ENCODE measurements at places on chromosomes 2 and 18.

DNA sequence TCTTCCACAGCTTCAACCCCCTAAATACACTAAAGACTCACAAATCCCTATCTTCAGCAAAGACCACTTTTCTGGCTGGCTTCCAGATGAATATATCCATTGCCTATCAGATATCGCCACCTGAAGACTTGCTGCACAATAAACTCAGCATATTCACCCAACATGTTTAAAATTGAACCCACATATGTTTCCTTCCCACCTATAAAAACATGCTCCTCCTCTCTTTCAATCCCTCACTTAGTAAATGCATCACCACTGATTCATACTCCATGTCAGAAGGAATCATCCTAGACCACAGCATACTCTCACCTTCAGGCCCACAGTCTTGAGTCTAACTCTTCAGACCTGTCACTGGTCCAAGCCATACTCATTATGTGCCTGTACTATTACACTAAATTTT is 5.3 kb downstream of the SPC25 start:
- DNase-seq, result no peak

GRCh38 chr18:43805646-43806194 is 528.4 kb upstream of the SYT4 start:
- DNase-seq, result no peak

GRCh38 chr2:20516646-20517341 is 69.9 kb downstream of the RHOB start:
- DNase-seq, result no peak

DNA sequence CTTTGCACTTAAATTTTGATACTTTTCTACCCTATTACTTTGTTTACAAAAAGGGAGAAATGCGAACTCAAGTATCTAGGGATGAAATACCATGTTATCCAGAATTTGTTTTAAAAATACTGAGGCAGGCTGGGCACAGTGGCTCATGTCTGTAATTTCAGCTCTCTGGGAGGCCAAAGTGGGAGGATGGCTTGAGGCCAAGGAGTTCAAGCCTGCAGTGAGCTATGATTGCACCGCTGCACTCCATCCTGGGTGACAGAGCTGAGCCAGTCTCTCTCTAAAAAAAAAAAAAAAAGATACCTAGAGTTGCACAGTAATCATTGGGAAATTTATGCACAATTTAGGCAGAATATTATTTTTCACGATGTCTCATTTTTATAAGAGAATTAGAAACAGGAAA is 12.4 kb upstream of the VAPA start:
- DNase-seq, result no peak

DNA sequence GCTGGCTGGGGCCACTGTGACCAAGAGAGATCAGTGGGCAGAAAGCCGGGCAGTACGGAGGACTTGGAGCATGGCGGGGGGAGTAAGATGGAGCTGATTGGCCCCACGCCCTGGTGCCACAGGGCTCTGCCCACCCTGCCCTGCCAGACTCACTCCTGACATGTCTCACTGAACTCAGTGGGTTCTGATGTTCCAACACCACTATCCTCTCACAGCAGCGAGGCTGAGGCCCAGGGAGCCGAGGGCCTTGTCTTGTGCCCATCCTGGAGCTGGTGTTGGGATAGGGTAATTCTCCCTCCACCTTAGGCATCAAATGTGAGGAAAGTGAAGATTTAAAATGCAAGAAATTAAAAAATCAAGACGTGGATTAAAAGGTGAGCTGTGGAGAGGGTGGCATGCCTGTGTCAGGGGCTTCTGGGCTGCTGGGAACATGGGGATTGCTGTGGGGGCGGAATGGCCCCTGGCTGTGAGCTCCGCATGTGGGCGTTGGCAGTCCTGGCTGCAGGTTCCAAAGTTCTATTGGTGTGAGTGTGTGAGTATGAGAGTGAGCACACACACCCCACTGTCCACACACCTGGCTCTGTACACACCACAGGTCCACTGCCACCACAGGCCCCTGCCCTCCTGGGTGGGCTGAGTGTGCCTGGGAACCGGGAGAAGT is 283.5 kb upstream of the HS6ST1 start:
- no peak for DNase-seq

DNA sequence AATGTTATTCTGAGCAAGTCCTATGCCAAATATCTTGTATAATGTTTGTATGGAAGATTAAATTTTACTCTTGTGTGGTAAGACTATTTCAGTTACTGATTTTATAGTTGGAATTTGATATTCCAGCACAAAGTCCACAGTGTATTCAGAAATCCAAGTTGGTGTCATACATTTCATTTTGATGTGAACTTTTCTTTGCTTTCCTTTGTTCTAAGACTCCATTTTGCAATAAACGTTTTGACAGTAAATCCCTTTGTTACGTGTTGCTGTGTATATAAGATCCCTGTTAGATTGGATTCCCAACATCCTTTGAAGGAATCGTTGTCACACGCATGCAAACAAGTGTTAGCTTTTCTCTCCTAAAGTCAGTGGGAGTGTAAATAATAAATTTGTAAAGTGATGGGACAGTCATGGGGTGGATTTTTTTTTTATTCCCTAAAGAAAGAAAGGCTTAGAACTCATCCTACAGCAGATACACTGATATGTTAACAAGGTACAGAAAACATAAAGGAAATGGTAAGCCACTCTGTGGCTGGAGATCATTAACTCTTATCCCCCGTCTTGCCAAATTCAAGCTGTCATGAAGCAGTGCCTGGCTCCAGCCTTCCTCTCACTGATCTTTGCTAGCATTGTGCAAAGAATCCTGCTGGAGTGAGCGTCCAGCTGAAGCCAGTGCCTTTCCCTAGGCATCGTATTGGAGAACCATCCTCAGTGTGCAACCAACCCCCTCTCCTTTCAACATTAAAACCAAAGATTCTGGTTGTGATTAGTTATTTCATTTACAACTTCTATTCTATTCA is 127.6 kb upstream of the CDCA7 start:
- no peak for DNase-seq

GRCh38 chr2:70557171-70557838 is 3.7 kb upstream of the TGFA start:
- no peak for DNase-seq

- DNase-seq, result no peak
These were observed 158.4 kb downstream of the BCL2 start for GRCh38 chr18:63161032-63161760.

GRCh38 chr2:239159476-239159911 is 241.3 kb downstream of the HDAC4 start:
- DNase-seq, result no peak

- no peak for DNase-seq
These were observed 176.7 kb upstream of the PKDCC start for GRCh38 chr2:41871080-41871479.

DNA sequence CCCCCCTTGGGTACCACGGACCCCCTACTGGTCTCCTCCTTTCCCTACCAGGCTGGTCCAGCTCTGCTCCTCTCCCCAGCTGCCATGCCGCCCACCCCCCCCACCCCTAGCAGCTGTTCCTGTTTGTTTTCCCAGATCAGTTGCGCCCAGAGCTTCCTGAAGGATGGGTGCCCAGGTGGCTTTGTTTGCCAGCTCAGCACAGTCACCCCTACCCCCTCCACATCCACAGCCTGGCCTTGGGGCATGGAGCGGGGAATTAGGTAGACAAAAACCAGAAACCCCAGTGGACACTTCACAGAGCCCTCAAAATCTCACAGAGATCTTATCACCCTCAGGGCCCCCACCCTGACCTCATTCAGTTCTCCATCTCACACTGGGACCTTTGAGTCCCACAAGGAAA is 3.7 kb upstream of the CRYBA2 start:
- DNase-seq, result no peak

- no peak for DNase-seq
These were observed 101.6 kb upstream of the XPO1 start for GRCh38 chr2:61639721-61640120.

DNA sequence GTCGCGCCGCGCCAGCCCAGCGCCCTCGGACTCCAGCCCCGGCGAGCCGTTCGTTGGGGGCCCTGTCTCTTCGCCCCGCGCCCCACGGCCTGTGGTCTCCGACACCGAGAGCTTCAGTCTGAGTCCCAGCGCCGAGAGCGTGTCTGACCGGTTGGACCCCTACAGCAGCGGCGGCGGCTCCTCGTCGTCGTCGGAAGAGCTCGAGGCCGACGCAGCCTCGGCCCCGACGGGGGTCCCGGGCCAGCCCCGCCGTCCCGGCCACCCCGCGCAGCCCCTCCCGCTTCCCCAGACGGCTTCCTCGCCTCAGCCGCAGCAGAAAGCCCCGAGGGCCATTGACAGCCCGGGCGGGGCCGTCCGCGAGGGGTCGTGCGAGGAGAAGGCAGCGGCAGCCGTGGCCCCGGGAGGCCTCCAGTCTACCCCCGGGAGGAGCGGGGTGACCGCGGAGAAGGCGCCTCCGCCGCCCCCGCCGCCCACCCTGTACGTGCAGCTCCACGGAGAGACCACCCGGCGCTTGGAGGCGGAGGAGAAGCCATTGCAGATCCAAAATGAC is 1.4 kb downstream of the PHLPP1 start:
- DNase-seq, result peak; percentile 28

DNA sequence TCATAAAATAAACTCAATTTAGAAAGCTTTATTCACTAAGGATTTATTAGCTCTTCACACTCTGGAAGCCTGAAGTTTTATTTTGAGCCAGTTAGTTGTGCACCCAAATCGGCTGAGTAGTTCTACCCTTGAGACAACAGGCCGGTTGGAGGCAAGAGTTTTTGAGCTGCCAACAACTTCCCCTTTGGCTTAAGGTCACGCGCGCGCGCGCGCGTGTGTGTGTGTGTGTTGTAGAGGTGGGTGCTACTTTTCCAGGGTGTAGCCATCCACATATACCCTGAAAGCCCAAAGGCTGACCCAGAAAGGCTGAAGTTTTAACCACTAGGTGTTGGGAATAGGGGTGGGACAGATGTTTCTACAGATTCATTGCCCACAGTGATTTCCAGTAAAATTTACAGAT is 150.2 kb upstream of the LHCGR start:
- DNase-seq, result no peak

GRCh38 chr18:30917651-30918050 is 124.9 kb downstream of the DSC3 start:
- no peak for DNase-seq

DNA sequence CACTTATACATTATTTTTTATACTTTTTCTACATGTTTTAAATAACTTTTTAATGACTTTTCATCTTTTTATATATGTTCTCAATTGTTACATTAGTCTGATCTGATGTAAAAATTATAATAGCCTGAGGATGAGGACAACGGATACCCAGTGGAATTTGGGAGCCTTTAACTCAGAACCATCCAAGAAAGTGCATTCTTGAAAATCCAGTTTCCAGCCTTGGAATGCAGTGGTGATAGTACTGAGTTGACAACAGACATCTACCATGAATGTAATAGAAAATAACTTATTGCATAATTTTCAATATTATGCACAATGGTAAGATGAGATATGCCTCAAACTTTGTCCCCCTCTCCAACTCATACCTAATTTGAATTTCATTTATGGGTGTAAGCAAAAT is 120.7 kb upstream of the ZC3H15 start:
- DNase-seq, result no peak

GRCh38 chr2:53991948-53992347 is 21.2 kb upstream of the PSME4 start:
- DNase-seq, result no peak

DNA sequence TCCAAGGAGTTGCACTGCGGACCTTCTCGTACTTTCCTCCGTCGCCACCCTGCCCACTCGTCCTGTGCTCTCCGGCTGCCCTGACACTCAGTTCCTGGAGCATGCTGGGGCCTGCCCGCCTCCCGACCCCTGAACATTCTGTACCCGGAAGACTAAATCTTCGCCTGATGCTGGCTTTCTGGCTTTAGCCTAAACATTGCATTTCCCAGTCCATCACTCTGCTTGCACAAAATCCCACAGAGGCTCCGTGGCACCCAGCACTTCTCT is 550 bp upstream of the SFXN5 start:
- DNase-seq, result peak; percentile 14

DNA sequence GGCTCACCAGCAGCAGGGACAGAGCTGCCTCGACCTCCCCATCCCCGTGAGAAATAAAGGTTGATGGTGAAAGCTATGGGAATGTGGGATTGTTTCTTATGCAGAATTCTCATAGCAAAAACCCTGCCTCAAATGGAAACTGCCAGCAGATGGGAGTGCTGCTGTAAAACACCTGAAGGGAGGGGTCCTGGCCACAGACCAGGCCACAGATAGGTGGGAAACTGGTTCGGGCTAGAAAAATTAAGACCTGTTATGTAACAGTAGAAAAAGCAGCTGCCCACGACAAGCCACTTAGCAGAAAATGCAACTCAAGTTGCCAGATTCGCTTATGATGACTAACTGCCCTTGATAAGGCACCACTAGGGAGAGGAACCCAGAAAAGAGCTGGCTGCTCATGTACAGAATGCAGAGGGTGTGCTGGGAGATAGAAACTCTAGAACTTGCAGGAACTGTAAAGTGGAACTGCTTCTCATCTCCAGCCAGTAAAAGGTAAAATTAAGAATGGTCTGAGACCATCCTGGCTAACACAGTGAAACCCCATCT is 114.5 kb upstream of the SALL3 start:
- DNase-seq, result no peak

DNA sequence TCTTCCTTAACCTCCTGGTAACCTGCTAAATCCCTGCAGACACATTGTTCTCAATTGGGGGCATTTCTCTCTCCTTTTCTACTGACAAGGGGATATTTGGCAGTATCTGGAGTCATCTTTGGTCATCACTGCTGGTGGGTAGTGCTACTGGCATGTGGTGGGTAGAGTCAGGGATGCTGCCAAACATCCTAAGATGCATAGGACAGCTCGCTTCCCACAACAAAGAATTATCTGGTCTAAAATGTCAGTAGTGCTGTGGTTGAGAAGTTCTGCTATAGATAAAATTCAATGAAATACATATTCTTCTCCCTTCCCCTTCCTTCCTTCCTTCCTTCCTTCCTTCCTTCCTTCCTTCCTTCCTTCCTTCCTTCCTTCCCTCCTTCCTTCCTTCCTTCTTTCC is 18.7 kb upstream of the LHCGR start:
- DNase-seq, result no peak

GRCh38 chr2:181554061-181554830 is 97.1 kb downstream of the ITGA4 start:
- no peak for DNase-seq

DNA sequence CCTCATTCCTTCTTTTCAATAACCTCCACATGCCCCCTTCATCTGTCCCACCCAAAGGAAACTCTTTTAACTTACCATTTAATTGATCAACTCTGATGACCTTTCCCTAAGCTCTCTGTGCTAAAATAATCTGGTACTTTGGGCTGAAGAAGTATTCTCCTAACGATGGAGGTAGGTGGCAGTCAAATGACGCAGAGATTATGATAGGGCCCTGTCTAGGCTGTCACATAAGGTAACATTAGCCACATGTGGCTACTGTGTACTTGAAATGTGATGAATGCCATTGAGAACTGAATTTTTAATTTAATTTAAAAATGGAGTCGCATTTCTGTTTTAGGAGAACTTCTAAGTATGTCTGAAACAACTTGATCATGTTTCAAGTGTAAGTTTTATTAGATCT is 140.5 kb upstream of the TNP1 start:
- no peak for DNase-seq

- DNase-seq, result no peak
These were observed 5.9 kb downstream of the ATP8B1 start for GRCh38 chr18:57797209-57797651.

DNA sequence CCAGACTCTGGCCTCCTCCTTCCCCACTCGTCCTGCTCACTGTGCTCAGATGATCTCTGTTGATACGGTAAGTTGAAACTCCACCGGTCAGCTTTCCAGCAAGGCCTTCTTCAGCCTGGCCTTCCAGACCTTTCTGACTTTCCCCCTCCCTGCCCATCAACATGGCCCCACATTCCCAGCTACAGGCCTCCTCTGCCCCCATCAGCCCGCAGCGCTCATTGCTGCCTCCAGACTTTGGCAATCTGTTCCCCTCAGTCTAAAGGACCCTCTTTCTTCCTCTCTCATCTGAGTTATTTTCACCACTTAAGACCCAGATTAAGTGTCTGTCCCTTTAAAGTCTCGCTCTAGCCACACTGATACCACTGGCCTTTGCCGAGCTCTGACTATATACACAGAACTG is 10.6 kb downstream of the LOXHD1 start:
- no peak for DNase-seq
